ENCODE measurements at places on chromosomes 2 and 18. TPM values are rescaled to one million over a fixed set of nuclear protein-coding genes. Genes with fewer than 3 reads are reported as not detected.

The CAPN13 gene
- not detected for total RNA-seq

The MALL gene
- total RNA-seq = 7.3 TPM

The IMPACT gene
- total RNA-seq = 25.1 TPM

The FTCDNL1 gene
- not detected for total RNA-seq

The SLC5A7 gene
- total RNA-seq = not detected

The DNAJC10 gene
- total RNA-seq = 115 TPM

The ETAA1 gene
- total RNA-seq = 9.6 TPM

The PIEZO2 gene
- 25.8 TPM for total RNA-seq

The POTEC gene
- not detected for total RNA-seq

The TCF7L1 gene
- 2.9 TPM for total RNA-seq

The PXDN gene
- total RNA-seq = 588 TPM

Measured in cardiac atrium fibroblast (primary cell).